Spinal cord (tissue), 10 donors: ENCODE measurements at places on chromosomes 2 and 18. TPM values are rescaled to one million over a fixed set of nuclear protein-coding genes. Genes with fewer than 3 reads are reported as not detected.
A peak's percentile ranks its signal among the peaks of the same experiment; 100 is the strongest.

DNA sequence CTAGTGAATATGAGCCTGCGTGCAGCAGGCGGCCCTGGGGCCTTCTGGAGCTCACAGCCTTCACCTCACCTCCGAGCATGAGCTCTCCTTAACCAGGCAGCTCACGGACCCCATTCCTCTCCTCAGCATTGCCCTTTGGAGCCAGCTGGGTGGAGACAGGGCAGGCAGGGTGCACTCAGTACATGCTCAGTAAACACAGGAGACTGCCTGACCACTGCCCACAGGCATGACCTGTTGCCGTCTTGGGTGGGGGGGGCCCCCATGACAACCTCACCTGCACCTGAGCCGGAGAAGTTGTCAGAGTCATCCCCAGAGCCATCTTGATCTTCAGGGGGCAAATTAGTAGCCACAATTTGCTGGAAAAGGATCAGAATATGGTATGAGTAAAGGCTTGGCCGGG, 19.9 kb downstream of the SDC1 start:
- no peaks in the 10 kb centered on the region for H3K4me1 ChIP-seq
- no peak for DNase-seq
- no peak overlapping the region for H3K27ac ChIP-seq
- no peak overlapping the region for H3K4me3 ChIP-seq

The EPB41L5 gene
- total RNA-seq, result 31.5 TPM

The RAB12 gene
- 85.2 TPM for total RNA-seq

DNA sequence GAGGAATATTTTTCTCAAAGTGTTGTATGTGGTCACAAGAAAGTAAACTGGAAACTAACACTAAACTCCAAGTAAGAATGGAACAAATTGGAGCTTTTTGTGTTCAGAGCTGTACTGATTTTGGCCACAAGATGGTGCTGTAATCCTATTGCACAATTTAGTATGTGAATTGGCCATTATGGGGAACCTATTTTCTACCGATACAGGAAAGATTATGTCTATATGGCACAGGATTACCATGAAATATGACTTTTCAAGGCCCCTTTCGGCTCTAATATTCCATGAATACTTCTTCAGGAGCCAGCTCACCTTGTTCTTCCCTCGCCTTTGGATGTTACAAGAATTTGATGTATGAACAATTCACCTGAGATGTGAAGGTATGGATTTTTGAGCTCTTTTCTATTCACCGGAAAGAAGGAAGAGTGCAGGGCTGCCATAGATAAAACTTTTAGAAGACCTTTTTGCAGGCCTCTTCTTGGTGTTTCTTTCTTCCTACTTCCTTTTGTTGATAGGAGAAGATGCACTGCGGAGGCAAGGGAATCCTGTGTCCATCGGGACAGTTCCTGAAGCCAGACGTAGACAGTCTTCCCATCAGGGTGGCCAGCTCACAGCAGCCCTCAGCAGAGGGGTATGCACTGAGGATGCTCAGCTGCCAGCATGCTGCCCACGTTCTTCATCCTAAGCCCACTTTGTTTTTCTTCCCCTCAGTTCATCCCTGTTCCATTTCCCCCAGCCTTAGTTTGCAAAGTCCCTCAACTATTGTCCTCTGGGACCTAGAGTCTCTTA, 13.3 kb downstream of the MRPL44 start:
- no peak overlapping the region for H3K4me3 ChIP-seq
- DNase-seq, result peak; percentile 88
- H3K27me3 ChIP-seq, result no peaks in the 10 kb centered on the region
- H3K36me3 ChIP-seq, result peaks cover 15% of the 10 kb centered on the region

The PUS10 gene
- 11.4 TPM for total RNA-seq

DNA sequence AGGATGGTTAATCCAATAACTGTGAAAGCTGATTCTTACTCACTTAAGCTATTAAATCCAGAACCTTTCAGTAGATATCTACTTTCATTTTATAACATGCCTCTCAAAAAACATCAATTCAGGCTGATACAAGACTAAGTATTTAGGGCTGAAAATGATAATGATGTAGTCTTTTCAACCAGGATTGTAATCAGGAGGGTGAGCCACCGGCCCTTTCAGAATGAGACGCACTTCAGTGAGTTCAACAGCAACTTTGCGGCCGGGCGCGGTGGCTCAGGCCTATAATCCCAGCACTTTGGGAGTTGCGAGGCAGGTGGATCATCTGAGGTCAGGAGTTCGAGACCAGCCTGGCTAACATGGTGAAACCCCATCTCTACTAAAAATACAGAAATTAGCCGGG, 30.4 kb downstream of the RBMS1 start:
- DNase-seq, result no peak
- no peaks in the 10 kb centered on the region for H3K4me1 ChIP-seq
- H3K36me3 ChIP-seq, result no peaks in the 10 kb centered on the region
- no peak overlapping the region for H3K27ac ChIP-seq
- H3K4me3 ChIP-seq, result no peak overlapping the region
- H3K27me3 ChIP-seq, result no peaks in the 10 kb centered on the region

DNA sequence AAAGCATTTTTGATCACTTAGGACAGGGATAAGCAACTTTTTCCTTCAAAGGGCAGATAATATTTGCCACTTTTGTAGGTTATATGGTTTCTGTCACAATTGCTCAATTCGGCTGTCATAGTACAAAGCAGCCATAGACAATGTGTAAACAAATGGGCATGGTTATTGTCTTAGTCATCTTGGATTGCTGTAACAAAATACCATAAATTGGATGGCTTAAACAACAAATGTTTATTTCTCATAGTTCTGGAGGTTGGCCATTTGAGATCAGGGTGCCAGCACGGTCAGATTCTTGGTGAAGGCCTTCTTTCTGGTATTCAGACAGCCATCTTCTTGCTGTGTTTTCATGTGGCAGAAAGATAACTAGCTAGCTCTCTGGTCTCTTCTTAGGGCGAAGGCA, 91.2 kb downstream of the TAF4B start:
- no peak for DNase-seq
- H3K4me3 ChIP-seq, result no peak overlapping the region
- H3K27ac ChIP-seq, result no peak overlapping the region
- no peaks in the 10 kb centered on the region for H3K27me3 ChIP-seq
- H3K4me1 ChIP-seq, result peaks cover 2% of the 10 kb centered on the region
- no peaks in the 10 kb centered on the region for H3K36me3 ChIP-seq

The IL36B gene
- total RNA-seq, result not detected
